DMS79 (cell line): ENCODE measurements at places on chromosomes 12 and 14.

DNA sequence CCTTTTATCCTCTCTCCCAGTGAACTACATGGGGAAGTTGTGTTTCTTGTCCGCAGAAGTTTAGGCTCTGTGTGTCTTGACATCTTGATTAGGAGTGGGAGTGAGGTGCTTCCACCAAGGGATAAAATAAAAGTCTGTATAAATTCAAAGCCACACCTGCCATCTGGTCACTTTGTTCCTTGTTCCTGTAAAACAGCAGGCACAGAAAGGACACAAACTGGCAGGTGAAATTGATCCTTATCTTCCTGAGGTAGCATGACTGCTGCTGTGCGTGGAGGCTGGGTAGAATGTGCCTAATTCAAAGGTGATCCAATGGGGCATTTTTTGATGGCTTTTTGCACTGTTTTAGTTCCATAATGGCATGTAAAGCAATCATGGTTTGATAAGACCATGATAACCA, 104.3 kb upstream of the KITLG start:
- DNase-seq: no peak

DNA sequence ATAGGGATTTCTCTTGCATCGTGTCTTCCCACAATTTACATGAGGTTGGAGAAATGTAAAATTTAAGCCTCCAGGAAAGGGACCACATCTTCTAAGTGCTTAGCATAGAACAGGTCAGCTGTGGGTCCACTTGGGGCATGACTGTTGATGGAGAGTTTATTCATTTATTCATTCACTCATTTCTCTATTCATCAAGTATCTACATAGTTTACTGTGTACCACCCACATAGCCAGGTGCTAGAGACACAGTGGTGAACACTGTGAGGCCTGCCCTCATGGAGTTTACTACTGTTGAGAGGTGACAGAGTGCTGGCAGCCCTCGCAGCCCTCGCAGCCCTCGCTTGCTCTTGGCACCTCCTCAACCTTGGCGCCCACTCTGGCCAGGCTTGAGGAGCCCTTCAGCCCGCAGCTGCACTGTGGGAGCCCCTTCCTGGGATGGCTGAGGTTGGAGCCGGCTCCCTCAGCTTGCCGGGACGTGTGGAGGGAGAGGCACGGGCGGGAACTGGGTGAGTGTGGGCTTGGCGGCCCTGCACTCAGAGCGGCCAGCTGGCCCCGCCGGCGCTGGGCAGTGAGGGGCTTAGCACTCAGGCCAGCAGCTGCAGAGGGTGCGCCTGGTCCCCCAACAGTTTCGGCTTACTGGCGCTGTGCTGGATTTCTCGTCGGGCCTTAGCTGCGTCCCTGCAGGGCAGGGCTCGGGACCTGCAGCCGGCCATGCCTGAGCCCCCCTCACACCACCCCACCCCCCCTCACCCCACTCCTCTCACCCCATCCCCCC, 1.7 kb upstream of the JPH4 start:
- DNase-seq: no peak

DNA sequence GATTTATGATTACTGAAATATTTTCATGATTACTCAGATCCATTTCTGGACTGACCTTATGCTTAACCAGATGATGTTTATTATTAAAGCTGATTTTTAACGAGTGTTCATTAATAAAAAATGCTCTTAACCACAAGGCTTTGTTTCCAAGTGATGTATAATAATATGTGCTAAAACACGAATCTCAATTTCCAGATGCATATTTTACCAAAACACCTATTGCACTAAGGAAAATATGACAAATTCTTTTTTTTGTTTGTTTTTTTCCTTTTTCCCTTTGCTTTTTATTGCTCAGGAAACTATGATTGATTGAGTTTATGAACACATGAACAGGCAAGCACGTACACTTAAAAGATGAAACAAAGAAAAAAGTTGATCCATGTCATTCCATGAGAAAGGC, 16.9 kb upstream of the DUSP6 start:
- no peak for DNase-seq

GRCh38 chr12:43856972-43857371, 21.1 kb downstream of the TMEM117 start:
- DNase-seq: no peak

- no peak for DNase-seq
Observed at GRCh38 chr12:110246636-110247339, 34.3 kb upstream of the ATP2A2 start.

GRCh38 chr12:64918344-64918743, 93.9 kb downstream of the TBC1D30 start:
- no peak for DNase-seq

DNA sequence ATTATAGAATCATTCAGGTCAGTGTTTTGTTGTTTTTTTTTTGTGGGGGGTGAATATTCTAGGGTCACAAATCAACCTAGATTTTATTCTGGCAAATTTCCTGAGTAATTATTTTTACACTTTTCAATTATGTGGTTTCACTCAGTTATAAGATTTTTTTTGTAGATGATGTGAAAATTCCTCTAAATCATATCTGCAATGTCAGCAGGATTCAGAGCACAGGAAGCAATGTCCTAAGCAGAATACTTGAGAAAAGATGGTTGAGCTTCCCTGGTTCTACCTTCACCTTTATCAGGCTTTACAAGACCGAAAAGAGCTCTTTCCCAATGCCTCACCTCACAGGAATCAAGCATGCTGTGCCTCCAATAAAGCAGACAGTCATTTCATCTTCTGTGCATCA, 124.3 kb downstream of the SLC41A2 start:
- DNase-seq: no peak

DNA sequence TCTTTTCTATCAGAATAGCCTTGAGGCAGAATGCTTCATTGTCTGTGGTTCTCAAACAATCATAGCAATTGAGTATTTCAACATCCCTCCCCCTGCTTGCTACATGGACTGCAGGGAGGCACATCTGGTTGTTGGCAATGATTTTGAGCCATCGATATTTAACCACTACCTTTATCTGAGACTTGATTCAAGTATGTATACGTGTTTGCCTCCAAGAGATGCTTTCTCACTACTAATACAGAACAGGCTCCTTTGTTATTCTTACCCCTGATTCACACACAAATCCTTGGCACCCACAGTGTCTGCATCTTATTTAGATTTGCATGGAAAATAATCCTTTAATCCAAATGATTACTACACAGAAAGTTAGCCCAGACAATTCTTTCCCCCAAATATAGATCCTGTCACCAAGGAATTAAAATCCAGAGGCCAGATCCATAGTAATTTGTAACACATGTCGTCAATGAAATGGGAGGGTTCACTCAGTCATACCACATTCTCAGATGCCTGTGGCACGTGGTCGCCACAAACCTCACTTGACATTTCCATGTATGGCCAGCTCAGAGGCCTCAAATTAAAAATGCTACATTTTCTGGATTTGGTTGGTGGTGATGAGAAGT, 199.3 kb downstream of the ITPR2 start:
- DNase-seq: no peak

DNA sequence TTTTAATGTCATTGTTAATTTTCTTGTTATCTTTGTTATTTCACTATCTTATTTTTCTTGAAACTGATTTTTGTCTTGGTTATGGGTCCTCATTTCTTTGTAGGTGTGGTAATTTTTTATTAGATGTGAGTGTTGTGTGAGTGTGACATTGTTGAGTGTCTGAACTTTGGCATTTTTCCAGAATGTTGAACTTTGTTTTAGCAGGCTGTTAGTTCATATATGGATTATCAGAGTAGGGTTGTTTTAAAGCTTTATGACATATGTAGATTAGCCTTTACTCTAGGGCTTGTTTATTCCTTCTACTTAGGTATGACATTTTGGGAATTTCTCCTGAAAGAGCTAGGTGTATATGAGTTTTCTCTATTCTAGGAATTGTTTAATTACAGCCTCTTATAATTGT, 103.9 kb downstream of the ARID2 start:
- no peak for DNase-seq

- no peak for DNase-seq
Observed at GRCh38 chr12:12432364-12432763, 75.5 kb downstream of the BORCS5 start.

GRCh38 chr12:71449373-71450070, 9.9 kb downstream of the LGR5 start:
- no peak for DNase-seq

GRCh38 chr12:68305278-68305677, 26.9 kb downstream of the MDM1 start:
- DNase-seq: no peak

DNA sequence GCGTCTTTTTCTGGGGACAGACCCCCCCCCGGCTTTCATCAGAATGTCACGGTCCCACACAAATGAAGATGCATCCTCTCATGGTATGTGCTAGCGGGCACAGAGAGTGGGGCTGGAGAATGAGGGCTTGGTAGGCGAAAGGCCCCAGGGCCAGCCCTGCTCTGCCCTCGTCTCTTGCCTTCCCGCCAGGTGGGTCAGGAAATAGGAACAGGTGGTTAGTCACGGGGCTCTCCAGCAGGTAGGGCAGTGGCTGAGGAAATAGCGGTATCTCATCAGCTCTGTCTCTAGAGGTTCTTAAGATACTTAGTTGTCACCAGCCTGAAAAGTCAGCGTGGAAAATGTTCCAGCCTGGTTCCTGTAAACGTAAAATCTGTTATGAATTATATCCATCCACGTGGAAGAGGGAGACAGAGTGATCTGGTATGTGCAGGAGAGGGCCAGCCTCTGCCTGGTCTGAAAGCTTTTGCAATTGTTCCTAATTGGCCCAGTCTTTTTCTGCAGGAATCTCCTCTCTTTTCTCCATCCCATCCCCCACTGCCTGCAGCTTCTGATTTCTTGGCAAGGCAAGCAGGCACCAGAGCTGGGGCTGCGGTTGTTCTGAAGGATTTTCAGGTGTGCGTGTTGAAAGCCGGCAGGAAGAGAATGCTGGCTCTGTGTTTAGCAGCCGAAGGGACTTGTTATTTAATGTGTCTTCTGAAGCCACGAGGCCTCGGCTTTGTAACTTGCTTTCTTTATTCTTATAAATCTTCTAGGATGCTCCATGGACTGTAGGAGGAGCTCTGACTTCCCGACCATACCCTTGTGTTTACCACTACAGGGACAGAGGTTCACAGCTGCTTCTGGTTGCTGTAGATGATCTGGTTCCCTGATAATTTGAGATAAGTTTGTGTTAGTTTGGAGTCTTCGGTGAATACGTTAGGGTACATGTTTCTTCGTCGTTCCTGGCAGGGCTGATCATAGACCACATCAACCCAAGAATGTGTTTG, 131.1 kb downstream of the CACNA1C start:
- DNase-seq: peak; percentile 50

GRCh38 chr14:73715707-73716106, 1.5 kb upstream of the PNMA1 start:
- no peak for DNase-seq

DNA sequence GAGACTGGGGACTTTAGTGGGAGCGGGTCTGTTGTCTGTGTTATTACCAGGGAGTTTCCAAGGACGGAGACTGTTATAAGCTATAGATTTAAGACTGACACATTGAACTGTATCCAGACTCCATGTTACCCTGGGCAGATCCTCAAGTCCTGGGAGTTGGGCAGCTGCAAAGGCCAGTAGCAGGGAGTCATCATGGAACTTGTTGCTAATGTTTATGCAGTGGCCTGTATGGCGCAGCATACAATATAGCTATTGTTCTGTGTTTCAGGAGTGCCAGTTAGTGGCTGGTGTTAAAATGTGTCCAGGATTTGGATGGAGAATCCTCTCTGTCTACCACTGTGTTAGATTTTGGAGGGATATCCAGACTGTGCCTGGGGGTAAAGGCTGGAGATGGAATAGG, 31.7 kb downstream of the SMOC1 start:
- DNase-seq: no peak

GRCh38 chr14:62710811-62711210, 334.4 kb downstream of the KCNH5 start:
- DNase-seq: no peak

DNA sequence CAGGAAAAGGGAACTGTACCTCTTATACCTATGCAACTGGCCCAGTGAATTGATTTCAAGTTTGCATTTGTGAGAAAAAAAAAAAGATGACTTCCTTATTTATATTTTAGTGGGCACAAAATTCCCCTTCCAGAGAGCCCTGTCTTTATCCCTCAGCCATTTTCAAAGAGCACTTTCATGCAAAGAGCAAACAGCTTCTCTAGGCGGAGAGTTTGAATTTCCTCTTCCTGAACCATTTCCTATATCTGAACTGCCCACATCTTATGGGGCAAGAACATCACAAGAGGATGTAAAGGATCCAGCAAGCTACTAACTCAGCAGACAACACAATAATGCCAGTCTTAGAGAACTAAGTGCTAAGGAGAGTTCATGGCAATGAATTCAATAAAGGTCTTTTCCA, 22.3 kb upstream of the PLXNC1 start:
- no peak for DNase-seq

DNA sequence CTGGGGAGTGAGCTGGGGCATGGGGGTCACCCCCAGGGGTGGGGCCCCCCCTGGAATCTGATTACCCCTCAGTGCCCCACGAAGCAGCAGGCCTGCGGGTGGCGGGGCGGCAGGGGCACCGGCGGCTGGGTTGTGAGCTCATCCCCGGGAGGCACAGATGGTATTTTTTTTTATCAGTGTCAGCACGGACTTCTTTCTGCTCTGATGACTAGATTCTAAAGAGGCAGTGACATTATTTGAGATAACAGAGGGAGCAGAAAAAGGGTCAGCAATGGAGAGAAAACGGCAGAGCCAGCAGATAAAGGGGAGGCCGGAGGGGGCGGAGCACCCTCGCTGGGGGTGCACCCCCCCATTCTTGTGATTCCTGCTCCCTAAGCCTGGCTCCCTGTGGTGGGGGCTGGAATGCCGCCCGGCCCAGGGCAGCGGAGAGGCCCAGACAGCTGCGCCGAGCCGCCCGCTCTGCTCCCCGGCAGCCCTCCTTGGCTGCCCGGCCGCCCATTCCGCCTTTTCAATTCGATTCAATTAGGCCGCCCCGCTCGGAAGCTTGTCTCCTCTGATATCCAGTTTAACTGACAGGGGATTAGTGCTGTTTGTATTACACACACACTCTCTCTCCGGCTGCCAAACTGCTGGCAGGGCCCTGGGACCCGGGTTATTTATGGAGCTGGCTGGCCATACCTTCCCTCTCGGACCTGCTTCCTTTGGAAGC, 32.9 kb downstream of the MVK start:
- no peak for DNase-seq

DNA sequence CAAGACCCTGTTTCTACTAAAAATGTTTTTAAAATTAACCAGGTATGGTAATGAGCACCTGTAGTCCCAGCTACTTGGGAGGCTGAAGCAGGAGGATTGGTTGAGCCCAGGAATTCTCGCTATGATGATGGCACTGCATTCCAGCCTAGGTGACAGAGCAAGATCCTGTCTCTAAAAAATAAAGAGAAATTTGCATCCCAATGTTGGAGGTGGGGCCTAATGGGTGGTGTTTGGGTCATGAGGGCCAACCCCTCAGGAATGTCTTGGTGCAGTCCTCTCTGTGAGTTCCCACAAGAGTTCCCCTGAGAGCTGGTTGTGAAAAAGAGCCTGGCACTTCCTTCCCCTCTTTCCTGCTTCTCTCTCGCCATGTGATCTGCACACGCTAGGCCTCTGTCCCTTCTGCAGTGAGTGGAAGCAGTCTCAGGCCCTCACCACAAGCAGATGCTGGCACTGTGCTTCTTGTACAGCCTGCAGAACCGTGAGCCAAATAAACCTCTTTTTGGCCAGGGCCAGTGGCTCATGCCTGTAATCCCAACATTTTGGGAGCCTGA, 11.3 kb downstream of the ACOT6 start:
- no peak for DNase-seq

GRCh38 chr12:46456356-46457334, 84.1 kb upstream of the SLC38A2 start:
- DNase-seq: no peak

GRCh38 chr12:53193040-53193439, 12.3 kb upstream of the CSAD start:
- no peak for DNase-seq

- no peak for DNase-seq
Observed at GRCh38 chr12:24756479-24757024, 192.3 kb downstream of the BCAT1 start.
